ENCODE measurements at places on chromosomes 1 and 21.

DNA sequence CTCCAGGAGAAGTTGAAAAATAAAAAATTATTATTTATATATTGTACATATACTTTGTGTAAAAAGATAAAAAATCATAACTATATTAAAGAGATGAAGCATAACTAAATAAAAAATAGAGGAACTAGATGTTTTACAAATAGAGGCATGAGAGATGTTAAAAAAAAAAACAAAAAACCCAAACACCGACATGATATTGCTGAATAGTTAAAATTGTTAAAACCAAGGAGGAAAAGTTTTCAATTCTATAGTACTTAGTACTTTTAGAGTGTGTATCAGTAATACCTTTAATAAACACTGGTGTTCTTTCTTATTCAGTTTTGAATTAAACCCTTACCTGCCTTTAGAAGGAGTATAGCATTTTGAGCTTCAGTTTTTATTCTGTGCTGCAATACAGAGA lies 32.1 kb downstream of the BACH1 start:
- no peak for DNase-seq

- no peak for DNase-seq
Measured at GRCh38 chr1:8423692-8424538, 106.0 kb downstream of the SLC45A1 start.

DNA sequence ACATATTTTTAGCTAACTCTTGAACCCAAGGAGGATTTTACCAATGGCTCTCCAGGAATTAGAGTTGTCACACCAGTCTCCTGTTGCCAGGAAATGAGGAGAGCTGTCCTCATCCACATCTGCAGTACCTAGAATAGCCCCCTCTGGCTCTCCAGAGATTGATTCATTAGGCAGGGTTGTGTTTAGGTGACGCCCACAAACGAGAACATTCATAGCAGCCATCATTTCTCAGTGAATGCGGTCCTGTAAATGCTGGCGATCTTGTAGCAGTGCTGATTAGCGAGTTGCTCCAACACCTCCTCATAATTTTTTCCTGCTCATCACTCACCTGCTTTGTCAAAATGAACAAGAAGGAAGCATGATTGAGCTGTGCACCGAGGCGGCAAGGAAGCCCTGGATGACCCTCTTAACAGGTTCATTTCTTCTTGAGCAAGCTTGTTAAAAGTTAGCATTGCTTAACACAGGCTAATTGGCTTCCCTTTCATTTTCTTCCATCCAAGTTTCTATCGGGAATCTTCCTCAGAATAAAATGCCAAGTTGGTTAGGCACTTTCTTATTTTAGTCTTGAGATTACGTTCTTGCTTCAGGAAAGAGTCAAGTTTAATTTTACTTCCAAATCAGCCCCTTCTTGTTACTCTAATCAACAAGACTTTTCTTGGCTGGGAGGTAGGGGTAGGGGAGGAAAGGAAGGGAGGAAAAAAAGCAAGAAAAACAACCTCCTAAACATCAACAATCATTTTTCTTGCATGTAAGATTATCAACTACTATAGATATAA lies 16.5 kb upstream of the KLHDC8A start:
- DNase-seq = no peak

- DNase-seq = no peak
Measured at GRCh38 chr1:36008546-36009197, 75.2 kb upstream of the TEKT2 start.

- no peak for DNase-seq
Measured at GRCh38 chr1:212101251-212101650, 65.7 kb downstream of the DTL start.

GRCh38 chr1:182622901-182623528 lies 18.8 kb upstream of the RGS16 start:
- no peak for DNase-seq

GRCh38 chr1:27523337-27524020 lies 33.5 kb upstream of the WASF2 start:
- DNase-seq = no peak

GRCh38 chr1:3787349-3787715 lies 9.0 kb downstream of the LRRC47 start:
- DNase-seq = no peak

DNA sequence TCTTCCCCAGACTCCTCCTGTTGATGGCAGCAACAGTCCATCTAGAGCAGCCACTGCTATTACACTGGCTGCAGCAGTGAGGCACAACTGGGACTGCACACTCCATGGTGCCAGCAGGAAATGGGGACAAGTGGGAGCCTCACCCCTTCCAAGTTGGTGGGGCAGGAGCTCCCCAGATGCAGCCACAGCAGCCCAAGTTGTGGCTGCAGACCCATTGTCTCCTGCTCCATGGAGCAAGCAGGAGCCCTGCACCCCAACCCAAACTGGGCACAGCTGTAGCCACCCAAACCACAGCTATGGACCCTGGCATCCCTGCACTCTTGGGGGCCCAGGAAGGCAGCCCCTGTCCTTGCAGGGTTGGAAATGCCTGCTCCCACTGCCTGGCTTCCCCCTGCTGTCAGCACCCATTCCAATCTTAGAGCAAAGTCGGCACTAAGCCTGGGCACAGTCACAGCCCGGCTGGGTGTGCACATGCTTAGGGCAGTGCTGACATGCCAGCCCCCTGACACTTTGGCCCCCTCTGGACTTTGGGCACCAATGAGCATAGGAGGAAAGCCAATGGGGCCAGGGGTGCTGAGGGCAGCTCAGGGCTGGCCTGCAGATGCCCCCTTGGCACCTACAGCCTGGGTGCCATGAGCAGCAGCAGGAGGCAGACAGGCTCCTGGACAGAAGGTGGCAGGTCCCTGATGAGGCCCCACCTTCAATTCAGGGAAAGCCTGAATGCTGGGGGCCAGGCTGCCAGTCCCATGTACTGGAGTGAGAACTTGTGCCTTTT lies 44.0 kb downstream of the MATN1 start:
- no peak for DNase-seq

- DNase-seq = no peak
Measured at GRCh38 chr1:202367271-202367670, 18.8 kb downstream of the PPP1R12B start.

DNA sequence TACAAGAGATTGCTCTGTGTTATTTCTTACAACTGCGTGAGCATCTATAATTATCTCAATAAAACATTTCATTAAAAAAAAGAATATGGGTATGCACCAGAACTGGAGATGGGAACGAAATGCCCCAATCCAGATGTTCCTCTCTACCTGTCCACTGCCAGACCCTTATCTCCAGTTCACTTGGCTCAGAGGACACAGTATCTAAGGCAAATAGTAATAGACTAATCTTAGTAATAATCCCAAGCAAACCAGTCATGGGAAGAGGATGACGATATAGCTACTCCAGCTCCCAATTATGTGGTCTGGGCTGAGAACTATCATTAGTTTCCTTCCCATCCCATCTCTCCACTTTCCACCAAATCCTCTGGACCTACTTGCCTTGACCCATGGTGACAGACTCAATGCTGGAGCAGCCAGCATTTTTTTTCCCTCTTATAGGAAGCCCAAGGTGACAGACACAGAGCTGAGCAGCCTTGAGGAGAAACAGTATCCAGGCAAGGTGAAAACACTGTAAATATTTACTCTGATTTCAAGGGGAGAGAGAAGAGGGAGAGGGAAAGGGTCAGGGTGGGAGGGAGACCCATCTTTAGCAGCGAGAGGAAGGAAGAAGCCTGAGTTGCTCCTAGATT lies 28.7 kb downstream of the DDX20 start:
- no peak for DNase-seq

GRCh38 chr1:116175611-116176010 lies 64.4 kb downstream of the MAB21L3 start:
- no peak for DNase-seq

- no peak for DNase-seq
Measured at GRCh38 chr21:21806711-21807597, 808.7 kb downstream of the NCAM2 start.

DNA sequence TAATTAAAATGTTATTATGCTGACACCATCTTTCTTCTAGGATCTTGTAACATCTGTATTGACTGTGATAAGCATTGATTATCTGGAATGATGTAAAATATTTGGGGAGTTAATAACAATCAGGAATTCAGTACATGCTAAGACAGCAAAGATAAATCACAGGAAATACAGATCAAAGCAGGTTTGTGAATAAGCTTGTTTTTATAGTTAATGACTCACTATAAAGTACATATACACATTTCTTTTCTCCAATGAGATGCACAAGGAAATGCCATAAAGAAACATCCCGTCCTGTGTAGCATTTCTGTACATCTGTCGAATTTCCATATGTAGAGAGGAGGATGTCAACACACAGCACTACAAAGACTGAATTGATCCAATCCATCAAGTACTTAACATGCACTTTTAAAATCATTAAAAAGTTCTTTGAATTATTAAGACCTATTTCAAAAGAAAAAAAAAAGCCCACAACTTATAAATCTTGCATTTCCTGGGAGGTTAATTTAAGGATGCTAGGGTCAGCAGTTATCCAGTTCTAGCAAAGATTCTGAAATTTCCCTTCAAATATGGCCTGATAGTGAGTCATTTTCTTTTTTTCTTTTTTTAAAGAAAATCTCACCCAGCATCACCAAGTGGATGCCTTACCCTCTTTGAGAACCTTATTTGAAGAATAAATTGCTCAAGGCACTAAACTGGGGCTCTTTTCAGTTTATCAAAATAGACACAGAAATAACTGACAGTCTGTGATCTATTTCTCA lies 243.2 kb upstream of the NR5A2 start:
- no peak for DNase-seq

DNA sequence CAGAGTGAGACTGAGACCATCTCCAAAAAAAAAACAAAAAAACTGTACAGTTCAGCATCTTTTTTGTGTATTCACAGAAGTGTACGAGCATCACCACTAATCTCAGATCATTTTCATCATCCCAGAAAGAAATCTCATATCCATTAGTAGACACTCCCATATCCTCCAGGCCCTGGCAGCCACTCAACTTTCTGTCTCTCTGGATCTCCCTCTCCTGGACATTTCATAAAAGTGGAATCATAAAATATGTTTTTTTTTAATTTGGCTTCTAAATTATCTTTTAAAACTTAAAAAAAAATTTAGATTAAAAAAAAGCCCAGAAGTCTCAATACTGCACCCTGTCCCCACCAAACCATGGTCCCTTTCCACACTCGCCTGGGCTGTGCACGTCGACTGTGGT lies 22.1 kb downstream of the RIPPLY3 start:
- DNase-seq = no peak

DNA sequence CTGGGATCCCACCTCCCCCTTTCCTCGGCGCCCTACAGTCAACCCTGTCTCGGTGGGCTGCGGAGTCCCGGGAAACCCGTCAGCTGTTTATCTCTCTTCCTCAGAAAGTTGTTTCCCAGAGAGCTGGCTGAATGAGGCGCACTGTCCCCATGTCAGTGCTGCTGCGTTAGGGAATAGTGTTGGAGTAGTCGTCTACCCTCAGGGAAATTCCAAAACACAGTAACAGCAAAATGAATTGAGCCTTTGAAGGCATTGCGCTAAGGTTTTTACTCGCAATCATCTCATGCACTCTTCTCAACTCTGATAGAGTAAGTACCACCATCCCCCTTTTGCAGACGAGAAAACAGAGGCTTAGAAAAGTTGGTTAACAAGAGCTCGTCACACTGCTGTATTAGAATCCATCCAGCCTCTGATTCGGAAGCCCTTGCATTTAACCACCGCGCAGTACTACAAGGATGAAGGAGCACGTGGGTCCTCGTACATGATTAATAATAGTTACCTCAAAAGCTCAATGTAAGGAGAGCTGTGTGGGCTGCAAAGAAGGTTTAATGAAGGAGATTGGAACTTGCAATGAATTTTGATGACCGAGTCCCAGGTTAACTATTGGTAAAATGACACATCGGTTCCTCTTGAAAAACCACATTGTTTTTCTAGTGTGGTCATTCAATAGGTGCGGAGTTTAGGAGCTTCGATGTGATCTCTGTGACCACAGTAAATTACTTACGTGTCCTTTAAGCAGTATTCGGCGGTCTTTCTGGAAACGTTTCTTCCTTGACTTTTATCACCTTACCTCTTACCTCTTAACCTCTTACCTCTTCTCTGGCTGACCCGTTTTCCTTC lies 788 bp upstream of the EDEM3 start:
- no peak for DNase-seq

DNA sequence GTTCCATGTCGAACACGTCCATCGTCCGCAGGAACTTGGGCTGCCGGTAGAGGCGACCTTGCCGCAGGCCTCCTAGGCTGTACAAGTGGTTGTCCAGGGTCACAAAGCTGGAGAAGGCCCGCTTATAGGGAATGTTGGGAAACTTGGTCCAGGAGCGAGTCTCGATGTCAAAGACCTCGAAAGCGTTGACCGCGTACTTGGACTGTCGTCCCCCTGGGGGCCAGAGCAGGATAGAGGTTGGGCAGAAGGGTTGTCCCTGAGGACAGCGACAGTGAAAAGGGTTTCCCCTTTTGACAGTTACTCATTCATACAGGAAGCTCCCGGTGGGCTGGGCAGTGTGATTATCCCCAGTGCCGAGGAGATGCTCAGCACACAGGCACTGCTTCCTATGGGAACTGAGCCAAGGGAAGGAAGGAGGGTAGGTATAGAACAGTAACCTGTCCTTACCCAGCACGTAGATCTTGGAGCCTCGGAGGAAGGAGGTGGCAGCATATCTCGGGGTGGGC lies 17.5 kb downstream of the KLHDC8A start:
- DNase-seq = no peak

DNA sequence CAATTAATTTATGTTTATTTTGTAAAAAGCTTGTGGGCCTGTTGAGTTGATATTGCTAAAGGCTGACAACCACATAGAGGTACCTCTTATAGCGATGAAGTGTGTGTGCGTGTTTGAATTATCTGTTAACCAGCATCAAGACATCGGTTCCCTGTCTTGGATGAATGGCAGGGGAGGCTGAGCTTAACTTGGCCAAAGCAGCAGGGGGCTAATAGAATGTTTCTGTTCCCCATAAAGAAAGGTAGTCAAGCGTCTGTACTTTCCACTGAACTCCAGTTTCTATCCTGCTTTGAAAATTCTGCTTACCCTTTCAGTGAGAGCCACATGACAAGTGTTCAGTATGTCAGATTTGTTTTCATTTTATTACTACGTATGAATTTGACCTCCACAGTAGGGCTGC lies 63.0 kb downstream of the ROR1 start:
- no peak for DNase-seq

Data from AG04449 (cell line).